Pulmonary artery endothelial cell (primary cell): ENCODE measurements at places on chromosomes 11 and 22. TPM values are rescaled to one million over a fixed set of nuclear protein-coding genes. Genes with fewer than 3 reads are reported as not detected.

GRCh38 chr22:37351232-37351631, 68.9 kb downstream of the CYTH4 start:
- no peak for DNase-seq

DNA sequence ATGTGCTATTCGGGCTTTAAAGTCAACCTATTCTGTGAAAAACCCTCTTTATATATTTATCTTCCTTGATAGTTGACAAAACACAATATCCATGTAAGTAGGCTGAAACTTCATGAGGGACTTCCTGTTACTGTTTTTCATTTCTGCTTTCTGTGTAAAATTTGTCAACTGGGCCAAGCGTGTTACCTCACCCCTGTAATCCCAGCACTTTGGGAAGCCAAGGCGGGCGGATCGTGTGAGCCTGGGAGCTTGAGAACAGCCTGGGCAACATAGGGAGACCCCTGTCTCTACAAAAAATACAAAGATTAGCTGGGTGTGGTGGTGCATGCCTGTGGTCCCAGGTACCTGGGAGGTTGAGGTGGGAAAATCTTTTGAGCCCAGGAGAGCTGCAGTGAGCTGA, 66.5 kb upstream of the SLC25A18 start:
- no peak for DNase-seq

HOATZ gene
- total RNA-seq = not detected in 2 replicates

CCDC134 gene
- total RNA-seq = 6.7 and 11.2 TPM in 2 replicates

- no peak for DNase-seq
Measured at GRCh38 chr11:95028357-95028756, 3.3 kb downstream of the KDM4E start.

DNA sequence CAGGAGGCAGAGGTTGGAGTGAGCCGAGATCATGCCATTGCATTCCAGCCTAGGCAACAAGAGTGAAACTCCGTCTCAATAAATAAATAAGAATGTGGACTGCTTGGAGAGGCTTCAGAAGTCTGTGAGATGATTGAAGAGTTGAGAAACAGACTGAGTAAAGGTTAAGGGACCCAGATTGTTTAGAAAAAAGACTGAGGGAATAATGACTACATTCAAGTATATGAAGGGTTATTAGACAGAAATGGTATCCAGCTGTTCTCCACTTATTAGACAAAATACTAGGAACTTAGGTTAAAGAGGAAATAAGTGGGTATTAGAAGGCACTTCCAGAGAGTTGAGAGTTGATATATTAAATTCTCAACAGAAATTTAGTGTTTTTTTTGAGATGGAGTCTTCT, 10.5 kb upstream of the YAP1 start:
- DNase-seq = no peak

- no peak for DNase-seq
Measured at GRCh38 chr11:12185106-12185690, 74.8 kb downstream of the MICAL2 start.

DNA sequence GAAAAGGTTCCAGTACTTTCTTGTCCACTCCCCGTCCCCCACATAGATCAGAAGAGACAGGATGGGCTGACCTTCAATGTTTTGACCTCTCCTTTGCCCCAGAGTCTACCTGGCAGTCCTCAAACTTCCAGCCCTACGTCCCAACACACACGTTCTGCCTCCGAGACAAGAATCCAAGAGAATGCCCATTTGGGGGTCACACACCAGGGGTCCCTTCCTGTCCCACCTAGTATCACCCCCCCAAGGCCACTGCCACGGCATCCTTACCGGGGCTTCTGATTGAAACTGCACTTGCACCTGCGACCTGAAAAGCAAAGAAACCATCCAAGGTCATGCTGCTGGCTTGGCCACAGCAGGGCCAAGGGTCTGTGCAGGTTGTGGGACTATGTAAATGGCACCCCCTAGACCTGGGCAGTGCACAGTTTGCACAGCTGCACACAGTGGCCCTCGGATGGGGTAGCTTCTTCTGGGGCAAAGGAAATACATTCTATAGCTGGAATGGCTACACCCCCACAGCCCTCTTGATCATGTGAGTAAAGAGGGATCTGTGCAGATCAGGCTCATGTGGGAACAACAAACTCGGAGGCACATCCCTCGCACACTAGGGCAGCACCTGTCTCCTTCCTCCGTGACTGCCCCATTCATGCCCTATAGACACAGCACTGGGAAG, 16.5 kb upstream of the FXYD2 start:
- no peak for DNase-seq

- no peak for DNase-seq
Measured at GRCh38 chr11:11351042-11351586, 1.9 kb downstream of the CSNK2A3 start.

PITPNM1 gene
- 15.5 and 16.4 TPM in 2 replicates for total RNA-seq

HYLS1 gene
- 8.6 and 12.4 TPM in 2 replicates for total RNA-seq

- no peak for DNase-seq
Measured at GRCh38 chr11:64764040-64764611, 4.4 kb upstream of the PYGM start.

RAC2 gene
- 19.4 and 36.8 TPM in 2 replicates for total RNA-seq

GRCh38 chr11:61716478-61717285, 35.8 kb upstream of the MYRF start:
- no peak for DNase-seq

DNA sequence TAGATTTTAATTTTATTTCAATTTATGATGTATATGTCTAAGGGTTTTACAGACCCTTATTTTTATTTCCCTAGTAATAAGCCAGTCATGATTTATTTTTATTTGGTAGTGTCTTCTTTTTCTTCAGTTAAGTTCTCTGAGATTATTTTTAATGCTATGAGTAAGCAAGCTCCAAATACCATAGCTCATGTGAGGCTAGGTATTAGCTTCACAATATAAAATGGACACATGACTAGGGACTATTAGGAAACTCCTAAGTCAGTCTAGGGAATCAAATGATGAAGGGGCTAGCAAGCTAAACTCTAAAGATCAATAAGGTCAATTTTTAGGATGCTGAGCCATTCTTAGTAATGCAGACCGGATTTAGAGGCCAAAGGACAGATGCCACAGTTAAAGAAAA, 45.9 kb downstream of the CKAP5 start:
- DNase-seq = no peak

DNA sequence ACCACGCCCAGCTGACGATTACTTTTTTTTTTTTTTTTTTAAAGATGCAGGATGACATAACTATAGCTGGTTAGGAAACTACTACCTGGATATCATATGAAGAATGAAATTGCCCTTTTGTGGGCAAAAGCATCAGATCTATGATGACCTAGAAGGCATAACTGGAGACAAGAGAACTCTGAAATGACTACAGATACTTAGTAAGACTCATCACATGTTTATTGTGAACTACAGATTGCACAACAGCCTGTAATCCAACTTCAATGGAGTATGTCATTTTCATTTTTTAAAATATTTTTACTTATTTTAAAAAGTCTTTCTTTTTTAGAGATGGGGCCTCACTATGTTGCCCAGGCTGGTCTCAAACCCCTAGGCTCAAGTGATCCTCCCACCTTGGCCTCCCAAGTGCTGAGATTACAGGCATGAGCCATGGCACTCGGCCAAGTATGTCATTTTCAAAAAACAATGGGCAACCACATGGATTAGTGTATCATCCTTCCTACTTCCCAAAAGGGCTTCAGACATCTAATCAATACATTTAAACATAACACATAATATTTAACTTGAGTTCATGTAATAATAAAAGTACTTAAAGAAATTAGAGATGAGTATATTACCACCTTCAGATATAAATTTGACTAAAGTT, 3.3 kb downstream of the MTMR2 start:
- DNase-seq = no peak

MED19 gene
- 16.7 and 18.5 TPM in 2 replicates for total RNA-seq

DNA sequence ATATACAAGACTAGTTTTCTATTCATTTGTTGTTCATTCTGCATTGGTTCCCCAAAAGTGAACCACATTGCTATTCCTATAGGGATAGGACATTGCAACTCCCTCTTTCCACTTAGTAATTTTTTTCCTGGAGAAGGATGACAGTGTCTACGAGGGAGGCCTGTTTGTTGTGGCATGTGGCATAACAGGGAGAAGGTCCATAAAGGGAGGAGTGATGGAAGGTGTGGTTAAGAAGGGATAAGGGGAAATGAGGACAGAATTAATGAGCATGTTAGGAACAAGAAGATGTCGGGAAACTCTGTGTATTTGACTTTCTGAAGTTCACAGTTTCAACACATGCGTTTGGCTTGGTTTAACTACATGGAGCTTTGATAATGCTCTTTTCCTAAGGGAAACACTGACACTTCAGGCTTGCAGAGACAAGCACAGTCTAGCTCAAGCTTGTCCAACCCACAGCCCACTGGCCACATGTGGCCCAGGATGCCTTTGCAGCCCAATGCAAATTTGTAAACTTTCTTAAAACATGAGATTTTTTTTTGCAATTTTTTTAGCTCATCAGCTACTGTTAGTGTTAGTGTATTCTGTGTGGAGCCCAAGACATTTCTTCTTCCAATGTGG, 149.7 kb downstream of the TRPC6 start:
- no peak for DNase-seq

DNA sequence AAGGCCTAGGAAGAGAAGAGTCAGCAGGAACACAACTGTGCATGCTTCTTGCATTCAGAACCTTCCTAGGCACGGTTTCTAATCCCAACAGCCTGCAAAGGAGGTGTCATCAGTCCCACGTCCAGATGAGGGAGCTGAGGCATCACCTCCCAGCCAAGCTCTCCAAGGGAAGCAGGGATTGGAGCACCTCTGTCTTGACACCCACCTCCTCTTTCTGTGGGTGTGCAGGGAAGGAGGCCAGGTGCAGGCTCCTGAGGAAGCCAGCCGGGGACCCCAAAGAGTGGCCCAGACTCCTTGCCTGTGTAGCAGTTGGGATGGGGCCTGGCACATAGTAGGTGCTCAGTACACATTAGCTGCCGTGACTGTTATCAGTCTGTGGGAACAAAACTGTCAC, 2.0 kb downstream of the PNPLA5 start:
- DNase-seq = no peak

GRCh38 chr11:118625976-118626375, 18.6 kb downstream of the PHLDB1 start:
- no peak for DNase-seq

SMC1B gene
- total RNA-seq = under 0.01 and 0.04 TPM in 2 replicates

- DNase-seq = no peak
Measured at GRCh38 chr11:47186076-47186699, at the start of gene PACSIN3. TSS of gene PACSIN3 (minus strand) at chr11:47186434. CDS start at chr11:47182727, 3,707 bp downstream.

- DNase-seq = no peak
Measured at GRCh38 chr11:104858882-104859775, 39.1 kb downstream of the CASP12 start.

RASD2 gene
- total RNA-seq = not detected in 2 replicates

ZNF143 gene
- total RNA-seq = 32.2 and 46.4 TPM in 2 replicates

GRCh38 chr11:28860893-28861292, 752.7 kb downstream of the METTL15 start:
- DNase-seq = peak; percentile 52

LRRC75B gene
- total RNA-seq = 3.9 and 4.3 TPM in 2 replicates

GRCh38 chr11:65488273-65489034, 10.4 kb upstream of the MALAT1 start:
- DNase-seq = no peak

OR10D3 gene
- not detected in 2 replicates for total RNA-seq

MS4A15 gene
- not detected in 2 replicates for total RNA-seq

- DNase-seq = no peak
Measured at GRCh38 chr22:31036671-31037550, 44.2 kb upstream of the SMTN start.

DNA sequence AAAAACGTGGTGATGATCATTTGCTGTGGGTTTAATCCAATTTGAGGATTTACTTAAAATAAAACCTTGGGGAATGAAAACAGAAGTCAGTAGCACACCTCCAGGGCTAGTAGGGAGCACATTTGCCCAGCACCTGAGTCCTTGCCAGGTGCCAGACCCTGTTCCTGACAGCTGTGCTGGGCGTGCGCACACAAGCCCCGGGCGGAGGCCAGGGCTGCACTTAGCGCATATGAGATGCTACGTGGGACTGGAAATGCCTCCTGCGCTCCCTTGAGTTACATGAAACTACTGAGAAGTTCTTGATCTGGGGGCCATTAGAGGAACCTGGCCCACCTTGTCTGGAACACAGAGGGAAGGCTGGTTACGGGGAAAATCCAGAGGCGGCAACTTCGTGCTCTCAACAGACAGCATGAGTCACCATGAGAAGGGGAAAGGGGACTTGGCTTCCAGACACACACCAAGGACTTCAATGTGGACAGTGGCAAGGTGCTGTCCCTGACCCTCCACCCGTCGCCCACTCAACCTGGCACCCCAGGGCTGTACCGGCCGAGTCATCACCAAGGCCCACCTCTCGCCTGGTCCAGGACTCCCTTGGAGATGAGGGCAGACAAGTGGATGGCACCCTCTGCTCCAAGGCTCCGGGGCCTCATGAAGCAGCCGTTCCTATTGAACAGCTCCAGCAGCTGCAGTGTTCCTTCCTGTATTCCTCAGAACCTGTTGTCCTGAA, 1468.6 kb downstream of the BRD1 start:
- DNase-seq = no peak

KCNQ1OT1 gene
- total RNA-seq = 0.53 and 1.1 TPM in 2 replicates
